ENCODE measurements at places on chromosomes 4 and X.

GRCh38 chrX:46757593-46757992 lies 1.3 kb downstream of the SLC9A7 start:
- no peak for DNase-seq

GRCh38 chr4:189069772-189070171 lies 870.9 kb upstream of the FRG1 start:
- no peak for DNase-seq

- DNase-seq, result no peak
Measured at GRCh38 chr4:149102765-149103164, 660.6 kb upstream of the NR3C2 start.

- no peak for DNase-seq
Measured at GRCh38 chr4:163857903-163858302, 363.4 kb downstream of the TMA16 start.

DNA sequence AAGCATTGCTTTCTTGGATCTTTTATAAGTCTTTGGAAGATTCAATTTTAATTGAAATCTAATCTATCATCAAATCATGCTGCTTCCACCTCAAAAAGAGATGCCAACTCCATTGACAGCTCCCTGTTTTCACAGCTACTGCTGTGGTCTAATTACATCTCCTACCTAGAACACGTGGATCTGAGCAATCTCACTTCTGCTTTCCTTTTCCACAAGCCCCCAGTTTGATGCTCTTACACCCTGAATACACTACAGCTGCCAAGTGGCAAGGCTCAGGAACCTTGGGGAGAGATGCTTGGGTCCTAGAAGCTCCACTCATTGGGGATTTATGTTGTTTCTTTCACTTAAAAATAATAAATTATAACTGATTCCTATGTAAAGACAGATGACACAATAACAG lies 172.0 kb downstream of the CFAP299 start:
- no peak for DNase-seq

DNA sequence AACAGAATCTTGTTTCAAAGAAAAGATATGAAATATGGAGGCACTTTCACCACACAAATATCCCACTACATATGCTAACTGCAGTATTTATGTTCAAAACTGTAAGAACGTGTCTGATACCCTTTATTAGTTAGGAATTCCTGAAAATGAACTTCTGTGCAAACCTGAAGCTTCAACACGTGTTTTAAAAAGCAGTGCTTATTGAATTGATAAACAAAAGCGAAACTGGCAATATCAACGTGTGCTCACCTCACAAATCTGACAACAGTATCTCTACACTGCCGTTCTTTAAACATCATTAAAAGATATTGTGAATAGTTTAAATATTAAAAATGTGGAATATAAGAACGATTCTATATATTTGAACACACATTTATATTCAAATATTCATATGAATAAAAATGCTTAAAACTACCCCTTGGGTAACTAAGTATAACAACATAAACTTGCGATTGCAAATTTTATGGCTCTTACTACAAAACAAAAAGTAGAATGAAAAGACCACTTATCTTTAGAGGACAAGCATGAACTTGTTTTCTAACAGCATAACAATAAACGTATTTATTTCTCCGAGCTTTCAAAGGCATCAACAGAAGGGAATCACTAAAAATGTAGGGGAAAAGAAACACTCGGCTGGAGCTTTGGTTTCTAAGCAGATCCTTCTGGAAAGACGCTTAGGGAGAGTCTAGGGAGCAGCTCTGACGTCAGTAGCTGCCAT lies at the start of gene LRP2BP:
Gene LRP2BP (minus strand): TSS at position 687 of the 718 bp plus-strand sequence. CDS start 17,738 bp downstream, outside the sequence.
- no peak for DNase-seq

GRCh38 chrX:69113723-69114122 lies 51.5 kb downstream of the PJA1 start:
- no peak for DNase-seq

DNA sequence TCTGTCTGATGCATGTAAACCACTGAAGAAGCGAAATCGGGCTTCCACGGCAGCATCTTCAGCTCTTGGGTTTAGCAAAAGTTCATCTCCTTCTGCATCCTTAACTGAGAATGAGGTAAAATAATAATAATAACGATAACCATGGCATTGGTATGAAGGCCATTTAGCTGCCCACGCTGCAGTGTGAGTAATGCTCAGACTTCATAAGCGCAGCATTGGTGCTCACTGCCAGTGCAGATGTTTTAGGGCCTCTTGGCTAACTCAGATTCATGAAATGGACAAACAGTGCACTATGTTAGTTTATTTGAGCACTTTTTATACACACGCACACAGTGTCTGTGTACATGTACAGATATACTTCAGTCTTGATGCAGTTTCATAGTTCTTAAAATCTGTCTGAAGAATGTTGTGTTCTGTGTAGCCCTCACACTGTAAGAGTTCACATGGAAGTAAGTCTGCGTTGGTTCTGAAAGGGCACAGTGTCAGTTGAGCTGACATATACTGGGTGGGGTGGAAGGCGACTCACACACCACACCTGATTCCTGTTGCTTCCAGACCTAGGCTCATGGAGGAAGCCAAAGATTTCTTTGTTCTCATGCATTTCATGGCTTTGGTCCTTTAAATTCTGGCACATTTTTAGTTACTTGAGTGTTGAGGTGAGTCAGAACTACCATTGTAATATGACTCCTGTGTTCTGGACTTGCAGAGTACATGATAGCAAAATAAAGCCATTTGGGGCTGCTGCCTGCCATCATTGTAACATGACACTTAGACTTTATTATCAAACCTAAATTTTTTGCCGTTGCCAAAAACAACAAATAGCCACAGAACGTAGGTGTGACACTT lies 68.7 kb downstream of the NSD2 start:
- DNase-seq, result no peak

- no peak for DNase-seq
Measured at GRCh38 chr4:3199653-3200422, 49.1 kb upstream of the MSANTD1 start.

GRCh38 chrX:103343105-103343504 lies 13.1 kb downstream of the TCEAL7 start:
- DNase-seq, result no peak

DNA sequence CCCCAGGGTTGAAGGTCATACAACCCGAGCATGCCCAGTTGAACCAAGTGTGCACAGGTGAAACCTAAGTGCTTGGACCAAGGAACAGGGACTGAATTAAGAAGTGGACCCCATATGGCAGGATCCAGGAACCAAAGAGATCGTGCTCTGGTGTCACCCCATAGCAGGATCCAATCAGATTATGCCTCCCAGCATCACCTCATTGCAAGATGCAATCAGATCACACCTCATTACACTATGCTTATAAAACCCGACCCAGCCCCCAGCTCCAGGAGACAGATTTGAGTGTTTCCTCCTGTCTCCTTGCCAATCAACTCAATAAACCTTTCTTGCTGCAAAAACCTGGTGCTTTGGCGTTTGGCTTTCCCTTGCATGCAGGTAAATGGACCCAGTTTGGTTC lies 37.6 kb downstream of the EFHC2 start:
- no peak for DNase-seq

DNA sequence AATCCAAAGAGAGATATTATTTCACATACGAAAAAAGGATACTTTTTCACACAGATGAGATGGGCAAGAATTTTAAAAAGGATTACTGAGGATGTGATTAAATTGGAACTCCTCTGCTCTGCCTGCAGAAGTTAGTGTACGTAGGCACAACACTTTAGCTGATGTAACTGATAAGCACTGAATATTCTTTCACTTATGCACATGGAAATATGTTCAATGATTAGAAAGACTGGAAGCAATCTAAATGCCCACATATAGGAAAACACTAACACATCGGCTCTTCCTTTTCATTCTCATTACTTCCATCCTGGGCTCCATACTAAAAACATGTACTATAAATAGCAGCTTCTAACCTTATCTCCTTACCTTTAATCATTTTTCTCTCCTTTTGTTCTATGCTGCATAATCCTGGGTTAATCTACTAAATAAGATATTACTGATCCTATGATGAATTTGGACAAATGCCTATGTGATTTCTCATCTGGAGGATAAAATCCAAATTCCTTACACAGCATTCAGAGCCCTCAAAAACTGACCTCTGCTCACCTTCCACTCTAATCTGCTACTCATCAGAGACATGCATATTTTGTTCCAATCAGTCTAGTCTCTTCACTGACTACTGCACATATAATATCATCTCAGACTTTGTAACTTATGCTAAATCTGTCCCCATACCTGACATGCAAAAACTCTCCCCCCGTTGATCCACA lies 197.8 kb downstream of the PDGFC start:
- no peak for DNase-seq

DNA sequence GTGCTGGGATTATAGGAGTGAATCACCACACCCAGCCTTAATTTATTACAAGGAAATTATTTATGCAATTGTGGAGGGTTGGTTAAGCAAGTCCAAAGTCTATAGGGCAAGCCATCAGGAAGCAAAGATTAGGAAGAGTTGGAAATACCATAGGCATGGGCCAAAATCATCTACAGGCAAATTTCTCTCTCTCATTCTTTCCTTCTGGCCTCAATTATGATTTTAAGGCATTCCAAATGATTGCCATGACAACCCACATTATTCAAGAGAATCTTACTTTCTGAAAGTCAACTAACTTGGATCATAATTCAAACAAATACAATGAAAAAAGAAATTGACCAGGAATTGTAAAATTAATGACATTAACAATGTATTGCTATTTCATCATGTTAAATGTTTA lies 400.8 kb downstream of the GPM6A start:
- no peak for DNase-seq

GRCh38 chr4:4808086-4808485 lies 51.4 kb upstream of the MSX1 start:
- no peak for DNase-seq
